ENCODE measurements at places on chromosomes 1 and 21.

DNA sequence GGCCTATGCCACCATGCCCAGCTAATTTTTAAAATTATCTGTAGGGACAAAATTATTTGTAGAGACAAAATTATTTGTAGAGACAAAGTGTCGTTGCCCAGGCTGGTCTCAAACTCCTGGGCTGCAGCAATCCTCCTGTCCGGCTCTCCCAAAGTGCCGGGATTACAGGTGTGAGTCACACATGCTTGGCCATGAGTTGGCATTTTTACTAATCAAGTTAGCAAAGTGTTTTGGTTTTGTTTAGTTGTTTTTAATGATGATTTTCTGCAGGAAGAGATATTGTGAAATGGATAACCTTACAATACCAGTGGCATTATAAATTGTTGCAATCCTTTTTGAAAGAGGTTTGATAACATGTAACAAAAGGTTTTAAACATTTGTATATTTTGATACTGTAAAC is 65.3 kb upstream of the MAGI3 start:
- DNase-seq = no peak

GRCh38 chr1:66207484-66207883 is 326.5 kb upstream of the SGIP1 start:
- no peak for DNase-seq

DNA sequence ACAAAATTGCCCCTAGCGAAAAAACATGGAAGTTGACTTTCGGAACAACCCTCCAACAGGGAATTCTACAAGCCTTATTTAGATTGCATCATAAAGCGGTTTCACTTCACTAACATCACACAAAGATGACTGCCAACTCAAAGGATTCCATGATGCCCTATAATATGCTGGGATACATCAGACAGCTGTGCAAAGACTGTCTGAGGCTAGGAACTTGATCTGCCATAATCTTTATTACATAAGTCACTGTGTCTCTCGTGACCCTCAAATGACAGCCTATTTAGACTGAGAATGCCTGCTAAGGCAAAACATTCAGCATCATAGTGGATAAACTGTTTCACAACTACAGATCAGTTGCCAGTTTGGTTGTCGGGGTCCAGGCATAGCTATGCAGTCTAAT is 23.8 kb downstream of the FH start:
- DNase-seq = no peak

GRCh38 chr1:7300893-7301663 is 470.0 kb upstream of the VAMP3 start:
- no peak for DNase-seq

GRCh38 chr1:13628711-13629110 is 45.1 kb downstream of the PDPN start:
- no peak for DNase-seq

GRCh38 chr1:222750651-222751050 is 13.6 kb downstream of the FAM177B start:
- no peak for DNase-seq

DNA sequence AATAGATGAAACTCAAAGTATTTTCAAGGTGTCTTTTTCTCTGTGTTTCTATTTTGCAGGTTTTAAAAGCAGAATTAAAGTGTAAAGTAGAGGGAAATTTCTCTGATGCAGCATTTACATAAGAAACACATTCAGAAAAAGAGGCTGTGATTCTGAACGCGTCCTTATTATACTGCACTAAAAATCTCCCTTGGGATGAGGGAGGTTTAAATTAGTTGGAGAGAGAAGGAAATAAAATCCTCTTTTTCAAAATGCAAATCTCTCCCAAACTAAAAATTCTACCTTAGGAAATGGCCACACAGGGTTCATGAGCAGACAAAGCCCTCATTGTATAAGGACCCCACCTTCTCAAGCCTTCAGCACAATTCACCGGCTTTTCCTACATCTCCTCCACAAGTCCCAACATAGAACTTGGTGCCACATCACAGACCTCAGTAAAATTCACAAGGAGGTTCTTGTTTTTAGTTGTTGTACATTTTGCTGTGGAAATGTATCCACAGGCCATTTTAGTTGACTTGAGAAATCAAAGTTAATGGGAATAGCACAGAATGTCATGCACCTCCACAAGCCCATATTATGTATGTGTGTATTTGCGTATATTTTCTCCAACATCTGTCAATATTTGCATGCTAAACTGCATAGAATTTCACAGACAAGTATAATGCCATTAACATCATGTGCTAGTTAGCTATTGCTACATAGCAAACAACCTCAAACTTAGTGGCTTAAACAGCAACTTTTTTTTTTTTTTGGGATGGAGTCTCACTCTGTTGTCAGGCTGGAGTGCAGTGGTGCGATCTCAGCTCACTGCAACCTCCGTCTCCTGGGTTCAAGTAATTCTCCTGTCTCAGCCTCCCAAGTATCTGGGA is 59.8 kb downstream of the MAB21L3 start:
- DNase-seq = no peak

- peak; percentile 27 for DNase-seq
Measured at GRCh38 chr1:15282810-15283474, 35.9 kb downstream of the FHAD1 start.

DNA sequence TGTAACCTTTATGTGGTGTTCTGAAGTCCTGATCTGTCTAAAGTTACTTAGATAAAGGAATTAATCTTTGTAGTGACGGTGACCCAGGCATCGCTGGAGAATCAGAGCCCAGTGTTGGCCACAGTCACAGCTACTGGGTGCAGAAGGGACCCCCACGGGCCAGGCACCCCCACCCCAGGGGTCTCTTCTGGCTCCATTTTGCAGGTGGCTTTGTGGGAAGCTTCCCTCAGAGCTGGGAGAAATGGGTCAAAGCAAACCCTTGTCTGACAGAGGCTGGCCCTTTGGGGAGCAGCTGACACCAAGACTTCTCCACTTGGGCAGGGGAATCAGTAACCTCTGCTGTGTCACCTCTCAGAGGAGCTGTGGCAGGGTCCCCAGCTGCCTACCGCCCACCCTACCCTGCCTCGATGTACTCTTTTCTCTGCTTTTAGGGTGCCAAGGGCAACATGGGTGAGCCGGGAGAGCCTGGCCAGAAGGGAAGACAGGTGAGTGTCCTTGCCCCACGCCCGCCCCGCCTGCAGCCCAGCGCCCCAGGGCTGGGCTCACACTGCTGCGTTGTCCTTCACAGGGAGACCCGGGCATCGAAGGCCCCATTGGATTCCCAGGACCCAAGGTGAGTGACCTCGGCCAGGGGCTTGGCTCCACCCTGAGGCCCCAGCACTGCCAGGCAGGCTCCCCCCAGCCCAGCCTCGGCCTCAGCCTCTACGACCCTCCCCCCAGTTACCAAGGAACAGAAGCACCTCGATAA is 17.7 kb downstream of the COL6A2 start:
- no peak for DNase-seq

DNA sequence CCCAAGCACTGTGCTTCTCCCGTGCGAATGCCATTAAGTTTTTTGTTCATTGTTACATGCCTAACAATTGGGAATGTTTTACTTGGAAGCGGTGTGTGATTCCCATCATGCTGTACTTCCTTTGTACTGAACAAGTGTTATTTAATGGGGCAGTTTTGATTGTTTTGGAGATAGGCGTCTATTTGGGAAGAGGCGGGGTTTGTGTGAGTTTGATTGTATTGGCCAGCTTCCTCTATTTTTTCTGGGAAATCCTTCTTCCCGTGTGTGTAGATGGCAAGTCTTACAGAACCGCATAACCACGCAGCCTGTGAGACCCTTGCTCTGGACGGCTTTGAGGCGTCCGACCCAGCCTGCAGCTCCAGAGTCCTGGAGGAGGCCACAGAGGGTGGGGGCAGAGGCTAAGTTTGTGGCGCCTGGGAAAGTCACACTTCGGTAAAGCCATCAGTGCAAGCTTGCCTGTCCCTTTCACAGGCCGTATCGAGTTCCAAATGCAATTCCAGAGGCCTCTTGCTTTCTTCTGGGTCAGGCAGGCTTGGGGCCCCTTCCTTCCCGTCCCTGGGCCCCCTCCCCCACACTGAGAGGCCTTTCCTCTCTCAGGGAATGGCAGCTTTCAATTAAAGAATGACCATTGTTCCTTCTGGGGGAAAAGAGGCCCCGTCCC is 210.3 kb downstream of the TOMM20 start:
- DNase-seq = no peak

GRCh38 chr1:155976913-155977689 is 1.2 kb downstream of the ARHGEF2 start:
- DNase-seq = no peak

- peak; percentile 21 for DNase-seq
Measured at GRCh38 chr1:39494671-39495410, 3.4 kb downstream of the BMP8A start.

DNA sequence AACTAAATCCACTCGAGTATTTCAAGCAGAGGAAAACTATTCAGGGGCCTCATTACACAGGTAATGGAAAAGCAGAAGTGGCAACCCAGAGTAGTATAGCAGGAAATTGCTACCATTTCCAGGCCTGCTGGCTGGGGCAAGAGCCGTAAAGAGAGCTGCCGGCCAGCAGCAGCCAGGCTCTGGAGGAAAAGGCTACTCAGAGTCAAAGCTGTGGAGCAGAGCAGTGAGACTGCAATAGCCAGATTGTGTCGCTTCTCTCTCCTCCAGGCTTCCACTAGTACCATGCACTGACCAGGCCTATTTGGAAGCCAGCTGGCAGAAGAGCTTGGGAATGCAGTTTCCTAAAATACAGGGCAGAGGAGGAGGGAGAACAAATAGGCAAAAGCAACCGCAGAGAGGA is 155.5 kb downstream of the OMA1 start:
- no peak for DNase-seq

GRCh38 chr1:147541672-147542568 is 619 bp downstream of the BCL9 start:
- no peak for DNase-seq

DNA sequence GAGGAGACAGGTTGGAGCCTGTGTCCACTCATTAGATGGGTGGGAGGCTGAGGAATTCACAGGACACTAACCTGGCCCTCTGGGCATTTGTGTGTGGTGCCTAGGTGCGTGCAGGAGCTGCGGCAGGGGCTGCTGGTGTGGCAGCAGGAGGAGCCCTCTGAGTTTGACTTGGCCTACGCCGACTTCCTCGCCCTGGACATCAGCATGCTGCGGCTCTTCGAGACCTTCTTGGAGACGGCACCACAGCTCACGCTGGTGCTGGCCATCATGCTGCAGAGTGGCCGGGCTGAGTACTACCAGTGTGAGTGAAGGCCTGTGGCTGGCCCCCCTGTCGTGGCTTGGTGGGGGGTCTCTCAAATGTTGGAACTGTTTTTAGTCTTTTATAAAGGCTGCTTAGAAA is 3.6 kb downstream of the XKR8 start:
- DNase-seq = no peak

- DNase-seq = no peak
Measured at GRCh38 chr21:44615911-44616590, 4.2 kb downstream of the KRTAP10-8 start.

DNA sequence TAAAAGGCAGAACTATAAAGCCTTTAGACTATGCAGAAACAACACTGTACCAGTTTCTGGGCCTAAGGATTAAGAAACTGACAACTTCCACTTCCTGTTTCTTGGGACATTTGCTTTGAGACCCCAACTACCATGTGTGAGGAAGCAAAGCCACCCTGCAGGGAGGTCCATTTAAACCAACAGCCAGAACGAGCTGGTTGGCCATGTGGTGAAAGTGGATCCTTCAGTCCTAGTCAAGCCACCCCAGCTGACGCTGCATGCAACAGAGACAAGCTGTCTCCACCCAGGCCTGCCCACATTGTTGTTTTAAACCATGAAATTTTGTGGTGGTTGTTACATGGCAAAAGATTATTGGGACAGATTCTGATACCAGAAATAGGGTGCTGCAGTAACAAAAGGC is 31.8 kb upstream of the SLFNL1 start:
- no peak for DNase-seq

- no peak for DNase-seq
Measured at GRCh38 chr1:205275916-205276688, 45.4 kb downstream of the NUAK2 start.

DNA sequence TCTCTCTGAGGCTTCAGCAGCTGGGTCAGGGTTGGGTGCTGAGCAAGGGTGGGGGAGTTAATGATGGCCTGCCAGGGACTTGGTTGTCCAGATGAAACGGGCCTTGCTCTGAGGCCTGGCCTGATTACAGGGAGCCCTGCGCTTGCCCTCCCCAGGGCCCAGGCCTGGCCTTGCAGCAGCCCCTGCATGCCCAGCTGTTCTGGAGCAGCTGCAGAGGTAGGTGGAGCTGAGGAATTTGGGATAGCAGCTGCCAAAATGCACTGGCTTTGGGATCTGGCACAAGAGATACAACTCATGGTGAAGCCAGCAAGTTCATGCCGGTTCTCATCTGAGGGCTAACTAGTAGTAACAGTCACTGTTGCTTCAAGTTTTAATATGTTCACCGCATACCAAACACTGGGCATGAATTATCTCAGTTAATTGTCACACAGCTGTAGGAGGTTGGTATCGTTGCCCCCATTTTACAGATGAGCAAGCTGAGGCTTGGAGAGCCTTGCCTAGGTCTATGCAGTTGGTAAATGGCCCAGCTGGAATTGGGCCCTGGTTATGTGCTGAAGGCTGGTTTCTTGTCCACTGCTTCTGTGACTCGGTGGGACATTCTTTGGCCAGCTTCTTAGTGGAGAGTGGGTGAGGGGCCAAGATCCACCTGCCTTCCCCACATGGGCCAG is 7.3 kb upstream of the SERINC2 start:
- DNase-seq = no peak

GRCh38 chr1:1385931-1386330 is 10.9 kb upstream of the AURKAIP1 start:
- no peak for DNase-seq

GRCh38 chr1:182601913-182602312 is 2.3 kb downstream of the RGS16 start:
- no peak for DNase-seq

DNA sequence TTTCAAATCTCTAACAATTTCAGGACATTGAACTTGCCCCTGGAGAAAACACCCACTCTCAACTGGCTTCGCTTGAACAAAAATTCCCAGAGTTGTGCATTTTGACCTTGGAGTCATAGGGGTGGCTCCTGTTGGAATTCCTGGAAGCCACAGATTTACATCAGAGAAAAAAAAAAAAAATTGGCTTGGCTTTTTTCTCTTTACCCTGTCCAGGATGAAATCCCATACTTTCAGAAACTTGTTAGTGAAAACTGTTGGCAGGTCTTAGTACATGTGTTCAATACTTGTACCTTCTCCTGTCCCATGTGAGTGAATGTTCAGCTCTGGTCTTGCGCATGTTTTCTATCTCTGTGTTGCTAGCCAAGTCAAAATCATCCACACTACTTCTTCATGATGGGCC is 228.8 kb downstream of the TGFB2 start:
- no peak for DNase-seq

GRCh38 chr1:28510970-28511440 is 5.2 kb downstream of the RCC1 start:
- no peak for DNase-seq

GRCh38 chr1:234221601-234222000 is 151.7 kb upstream of the COA6 start:
- no peak for DNase-seq

DNA sequence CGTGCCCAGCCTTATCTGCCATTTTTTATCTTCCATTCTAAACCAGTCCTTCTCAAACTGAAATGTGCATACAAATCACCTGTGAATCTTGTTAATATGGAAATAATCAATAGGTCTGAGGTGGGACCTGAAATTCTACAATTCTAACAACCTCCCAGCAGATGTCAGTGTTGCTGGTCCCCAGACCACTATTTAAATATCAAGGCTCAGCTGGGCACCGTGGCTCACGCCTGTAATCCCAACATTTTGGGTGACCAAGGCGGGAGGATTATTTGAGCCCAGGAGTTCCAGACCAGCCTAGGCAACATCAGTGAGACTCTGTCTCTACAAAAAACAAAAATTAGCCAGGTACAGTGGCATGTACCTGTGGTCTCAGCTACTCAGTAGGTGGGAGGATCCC is 4.1 kb downstream of the UQCRHL start:
- DNase-seq = no peak

- no peak for DNase-seq
Measured at GRCh38 chr1:1204998-1205768, 1.2 kb downstream of the TNFRSF18 start.
